ENCODE measurements at places on chromosomes 3 and 15.

DNA sequence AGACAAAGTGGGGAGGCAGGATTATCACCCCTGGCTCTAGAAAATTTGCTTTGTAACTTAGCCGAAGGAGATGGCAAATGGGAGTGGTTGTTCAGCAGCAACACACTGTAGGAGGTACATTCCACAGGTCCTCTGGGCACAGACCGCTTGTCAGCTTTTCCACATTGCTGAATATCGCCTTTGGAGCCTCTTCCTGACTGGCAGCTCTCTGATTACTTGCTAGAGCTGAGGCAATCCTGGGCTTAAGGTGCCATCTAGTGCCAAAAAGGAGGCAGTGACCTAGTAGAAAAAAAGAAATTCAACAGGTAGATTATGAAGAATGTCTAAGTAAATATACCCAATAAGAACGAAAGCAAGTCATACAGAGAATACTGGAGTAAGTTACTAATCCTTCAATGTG, 13.1 kb upstream of the SCN5A start:
- H3K36me3 ChIP-seq, result no peaks in the 10 kb centered on the region
- H3K27me3 ChIP-seq, result no peaks in the 10 kb centered on the region
- H3K4me3 ChIP-seq, result no peak overlapping the region
- H3K4me1 ChIP-seq, result no peaks in the 10 kb centered on the region
- H3K27ac ChIP-seq, result no peak overlapping the region

- no peak overlapping the region for H3K4me3 ChIP-seq
- DNase-seq, result peak; percentile 33
- no peaks in the 10 kb centered on the region for H3K4me1 ChIP-seq
Observed at GRCh38 chr3:127445581-127446343, 144.8 kb downstream of the TPRA1 start.

GRCh38 chr15:100092034-100092433, 249.7 kb downstream of the ADAMTS17 start:
- no peaks in the 10 kb centered on the region for H3K36me3 ChIP-seq
- no peak overlapping the region for H3K27ac ChIP-seq
- H3K4me1 ChIP-seq, result no peaks in the 10 kb centered on the region
- peak; percentile 14 for DNase-seq
- no peaks in the 10 kb centered on the region for H3K27me3 ChIP-seq
- H3K4me3 ChIP-seq, result no peak overlapping the region

DNA sequence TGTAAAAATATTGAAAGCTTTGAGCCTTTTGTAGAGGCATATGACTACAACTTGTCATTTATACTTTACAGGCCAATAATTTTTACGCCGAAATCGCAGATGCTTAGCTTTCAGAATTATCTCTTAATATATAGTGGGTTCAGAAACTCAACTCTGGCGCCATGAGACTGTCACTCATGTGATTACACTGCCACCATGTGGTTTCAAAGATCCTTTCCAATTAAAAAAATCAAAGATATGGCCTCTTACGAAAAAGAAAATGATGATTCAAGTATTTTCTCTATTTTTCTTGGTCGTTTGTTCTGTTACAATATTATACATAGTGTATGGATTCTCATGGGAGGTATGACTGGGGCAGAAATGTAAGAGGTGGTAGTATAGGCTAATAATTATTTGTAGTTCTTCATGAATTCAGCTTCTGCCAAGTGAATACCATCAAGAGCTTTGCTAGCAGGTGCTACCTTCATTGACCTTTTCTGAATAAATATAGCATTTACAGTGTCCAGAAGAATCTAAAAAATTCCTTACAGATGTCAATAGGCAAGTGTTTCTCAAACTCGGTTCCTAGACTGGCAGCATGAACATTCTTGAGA, 751.7 kb upstream of the GOLIM4 start:
- H3K27ac ChIP-seq, result no peak overlapping the region
- no peaks in the 10 kb centered on the region for H3K4me1 ChIP-seq
- H3K36me3 ChIP-seq, result no peaks in the 10 kb centered on the region
- no peak for DNase-seq
- H3K27me3 ChIP-seq, result no peaks in the 10 kb centered on the region

DNA sequence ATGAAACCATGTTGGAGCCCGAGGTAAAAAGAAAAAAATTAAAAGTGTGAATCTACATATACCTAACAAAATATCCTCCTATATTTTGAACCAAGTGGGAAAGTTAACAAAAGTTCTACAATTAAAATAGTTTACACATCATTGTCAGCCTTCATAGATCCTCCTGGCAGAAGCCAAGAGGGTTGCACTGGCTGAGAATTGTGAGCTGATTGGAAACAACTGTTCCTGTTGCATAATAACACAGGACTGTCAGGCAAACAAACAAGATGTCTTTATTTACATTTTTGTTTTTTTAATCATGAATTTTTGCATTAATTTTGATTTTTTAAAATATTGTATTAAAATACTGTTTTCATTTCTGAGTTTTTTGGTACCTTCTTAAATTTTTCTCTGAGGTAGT, 215.2 kb upstream of the MME start:
- no peak overlapping the region for H3K4me3 ChIP-seq
- no peak overlapping the region for H3K27ac ChIP-seq
- H3K36me3 ChIP-seq, result no peaks in the 10 kb centered on the region
- no peaks in the 10 kb centered on the region for H3K27me3 ChIP-seq

DNA sequence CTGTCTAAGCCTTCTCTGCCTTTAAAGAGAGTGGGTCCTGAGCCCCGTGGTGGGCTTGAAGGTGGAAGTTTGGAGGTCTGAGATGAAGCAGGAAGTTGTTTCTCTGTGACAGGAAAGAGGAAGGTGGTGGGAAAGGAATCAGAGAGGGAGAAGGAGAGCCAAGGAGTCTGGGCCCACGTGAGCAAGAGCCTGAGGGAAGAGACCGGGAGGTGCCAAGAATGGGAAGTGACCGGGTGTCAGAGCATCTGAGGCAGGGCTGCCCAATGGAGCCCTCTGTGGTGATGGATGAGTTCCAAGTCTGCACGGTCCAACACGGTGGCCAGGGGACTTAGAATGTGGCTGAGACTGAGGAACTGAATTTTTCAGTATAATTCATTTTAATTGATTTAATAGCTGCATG, 24.6 kb downstream of the ALDH1L1 start:
- no peak for DNase-seq
- no peaks in the 10 kb centered on the region for H3K4me1 ChIP-seq
- no peak overlapping the region for H3K4me3 ChIP-seq
- no peaks in the 10 kb centered on the region for H3K27me3 ChIP-seq
- no peak overlapping the region for H3K27ac ChIP-seq
- H3K36me3 ChIP-seq, result no peaks in the 10 kb centered on the region

- DNase-seq, result no peak
- H3K27me3 ChIP-seq, result no peaks in the 10 kb centered on the region
- no peaks in the 10 kb centered on the region for H3K4me1 ChIP-seq
- no peaks in the 10 kb centered on the region for H3K36me3 ChIP-seq
- H3K4me3 ChIP-seq, result no peak overlapping the region
Observed at GRCh38 chr15:58724466-58724865, 25.0 kb downstream of the ADAM10 start.

- no peaks in the 10 kb centered on the region for H3K4me1 ChIP-seq
- no peaks in the 10 kb centered on the region for H3K36me3 ChIP-seq
- no peak overlapping the region for H3K27ac ChIP-seq
- no peak overlapping the region for H3K4me3 ChIP-seq
Observed at GRCh38 chr3:191627064-191627463, 166.1 kb downstream of the PYDC2 start.

GRCh38 chr3:124714223-124714853, 15.9 kb upstream of the UMPS start:
- DNase-seq, result no peak
- H3K27ac ChIP-seq, result no peak overlapping the region
- no peaks in the 10 kb centered on the region for H3K4me1 ChIP-seq
- no peaks in the 10 kb centered on the region for H3K36me3 ChIP-seq
- H3K27me3 ChIP-seq, result no peaks in the 10 kb centered on the region

DNA sequence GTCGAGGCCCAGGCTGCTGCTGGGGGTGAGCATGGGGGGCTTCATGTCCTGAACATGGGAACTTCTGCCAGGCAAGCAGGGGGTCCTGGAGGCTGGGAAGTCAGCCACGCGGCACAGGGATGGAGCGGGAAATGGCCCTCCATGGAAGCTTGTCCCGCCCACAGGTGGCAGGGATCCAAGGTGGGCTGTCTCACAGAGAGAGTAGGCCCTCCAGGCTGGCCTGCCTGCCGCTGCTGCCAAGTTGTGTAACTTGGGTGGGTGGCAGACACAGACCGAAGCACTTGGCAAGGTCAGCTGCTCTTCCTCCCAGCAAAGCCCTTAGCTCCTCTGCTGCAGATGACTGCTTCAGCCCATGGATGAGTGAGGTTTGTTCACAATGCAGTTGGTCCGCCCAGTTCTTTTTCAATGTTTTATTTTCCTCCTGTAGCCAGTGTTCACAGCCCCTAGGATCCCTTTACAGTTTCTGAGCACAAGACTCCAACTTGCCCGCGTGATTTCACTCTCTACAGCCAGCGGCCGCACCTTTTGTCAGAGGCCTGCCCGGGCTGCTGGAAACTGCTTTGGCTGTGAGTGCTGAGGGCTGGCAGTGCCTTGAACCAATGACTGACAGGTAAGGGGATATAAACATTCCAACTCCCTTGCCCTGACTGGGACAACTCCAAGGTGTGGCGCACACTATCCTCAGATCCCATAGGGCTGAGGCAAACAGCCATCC, 26.7 kb downstream of the HCN4 start:
- no peaks in the 10 kb centered on the region for H3K27me3 ChIP-seq
- H3K4me1 ChIP-seq, result no peaks in the 10 kb centered on the region

DNA sequence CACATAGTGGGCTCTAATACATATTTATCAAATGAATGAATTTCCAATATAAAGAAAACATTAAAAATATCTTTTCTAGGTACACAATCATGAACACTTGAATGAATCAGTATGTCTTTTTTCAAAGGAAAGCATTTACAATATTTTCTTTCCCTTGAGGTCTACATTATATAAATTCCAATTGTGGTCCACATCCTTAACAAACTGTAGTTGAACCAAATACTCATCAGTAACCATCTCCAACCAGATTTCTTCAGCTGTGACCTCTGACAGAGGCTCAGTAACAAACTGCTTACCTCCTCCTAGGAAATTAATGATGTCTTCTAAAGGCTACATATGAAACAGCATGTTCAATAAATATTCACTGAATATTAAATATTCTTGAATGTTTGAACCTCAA, 58.8 kb downstream of the CFAP20DC start:
- no peaks in the 10 kb centered on the region for H3K36me3 ChIP-seq
- no peaks in the 10 kb centered on the region for H3K4me1 ChIP-seq
- no peak for DNase-seq
- H3K27ac ChIP-seq, result no peak overlapping the region
- H3K4me3 ChIP-seq, result no peak overlapping the region
- H3K27me3 ChIP-seq, result no peaks in the 10 kb centered on the region

GRCh38 chr3:171632766-171633165, 172.6 kb upstream of the TNIK start:
- no peaks in the 10 kb centered on the region for H3K36me3 ChIP-seq
- no peaks in the 10 kb centered on the region for H3K4me1 ChIP-seq
- H3K4me3 ChIP-seq, result no peak overlapping the region

DNA sequence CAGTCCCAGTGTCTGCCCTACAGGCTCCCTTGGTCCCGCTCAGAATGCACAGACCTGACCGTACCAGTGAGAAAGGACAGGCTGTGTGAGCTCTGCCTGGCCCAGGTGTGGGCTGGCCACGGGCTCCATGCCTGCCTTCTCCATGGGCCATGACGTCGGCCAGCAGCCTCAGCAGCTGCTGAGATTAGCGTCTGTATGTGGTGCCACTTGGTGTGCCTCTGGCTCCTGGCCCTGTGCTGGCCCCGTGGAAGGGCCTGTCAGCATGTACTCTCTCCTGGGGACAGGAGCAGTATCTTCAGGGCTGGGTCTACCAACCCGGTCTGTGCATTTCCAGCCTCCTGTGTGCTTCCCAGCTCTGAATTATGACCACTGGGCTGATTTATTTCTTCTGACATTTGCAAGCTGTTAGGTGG, 25.7 kb downstream of the KLF13 start:
- no peak overlapping the region for H3K4me3 ChIP-seq
- DNase-seq, result no peak
- peak overlapping the region; percentile 71 for H3K27ac ChIP-seq
- H3K4me1 ChIP-seq, result peaks cover 16% of the 10 kb centered on the region
- H3K36me3 ChIP-seq, result no peaks in the 10 kb centered on the region

All from breast epithelium (tissue), 4 donors.